Stimulated activated CD8-positive, alpha-beta memory T cell treated with anti-CD3 and anti-CD28 coated beads, Interleukin-4, amount 100 ng/mL, for 1 hour (primary cell): ENCODE measurements at places on chromosomes 16 and 17.

GRCh38 chr16:30136971-30137605 is 14.1 kb upstream of the MAPK3 start:
- DNase-seq = no peak

DNA sequence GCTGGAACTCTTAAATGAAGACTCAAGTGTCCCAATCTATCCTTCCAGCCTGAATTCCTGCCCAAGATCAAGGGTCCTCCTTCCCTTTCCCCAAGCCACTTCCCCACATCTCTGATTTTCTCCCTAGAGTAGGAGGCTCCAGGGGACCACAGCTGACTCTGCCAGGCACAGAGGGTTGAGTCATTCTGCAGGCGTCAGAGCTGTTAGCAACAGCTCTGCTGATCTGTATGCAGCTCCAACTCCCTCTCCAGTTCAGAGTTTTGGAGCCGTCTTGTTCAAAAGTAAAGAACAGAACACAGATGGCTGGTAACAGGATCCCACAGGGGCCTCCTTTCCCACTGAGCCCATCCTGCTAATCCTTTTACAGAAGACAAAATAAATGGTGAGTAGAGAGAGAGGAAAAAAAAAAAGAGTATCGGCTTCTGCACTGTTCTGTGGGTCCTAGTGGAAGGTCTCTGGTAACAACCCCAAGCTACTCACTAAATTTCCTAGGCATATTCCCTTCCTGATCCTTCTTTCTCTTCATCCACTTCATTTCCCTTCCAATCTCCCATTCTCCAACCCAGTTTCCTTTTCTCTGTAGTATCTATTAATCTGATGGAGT is 13.4 kb upstream of the TAOK1 start:
- DNase-seq = no peak

GRCh38 chr16:31700530-31701388 is 172.8 kb upstream of the ZNF267 start:
- peak; percentile 79 for DNase-seq

DNA sequence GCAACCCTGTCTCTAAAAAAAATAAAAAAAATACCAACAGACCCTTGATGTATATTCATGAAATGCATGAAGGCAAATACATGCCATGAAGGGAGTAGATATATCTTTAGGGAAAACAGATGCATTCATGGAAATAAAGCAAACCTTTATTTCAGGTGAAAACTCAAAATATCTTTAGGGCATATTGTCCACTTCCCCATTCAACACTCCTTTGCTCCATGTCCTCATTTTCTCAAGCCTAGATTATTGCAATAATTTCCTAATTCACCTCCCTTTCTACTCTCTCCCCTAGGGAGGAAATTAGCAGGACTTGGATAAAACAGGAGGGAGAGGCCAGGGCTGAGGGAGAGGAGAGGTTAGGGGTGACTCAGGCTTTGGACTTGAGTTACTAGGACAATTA is 5.7 kb upstream of the VPS25 start:
- DNase-seq = no peak

DNA sequence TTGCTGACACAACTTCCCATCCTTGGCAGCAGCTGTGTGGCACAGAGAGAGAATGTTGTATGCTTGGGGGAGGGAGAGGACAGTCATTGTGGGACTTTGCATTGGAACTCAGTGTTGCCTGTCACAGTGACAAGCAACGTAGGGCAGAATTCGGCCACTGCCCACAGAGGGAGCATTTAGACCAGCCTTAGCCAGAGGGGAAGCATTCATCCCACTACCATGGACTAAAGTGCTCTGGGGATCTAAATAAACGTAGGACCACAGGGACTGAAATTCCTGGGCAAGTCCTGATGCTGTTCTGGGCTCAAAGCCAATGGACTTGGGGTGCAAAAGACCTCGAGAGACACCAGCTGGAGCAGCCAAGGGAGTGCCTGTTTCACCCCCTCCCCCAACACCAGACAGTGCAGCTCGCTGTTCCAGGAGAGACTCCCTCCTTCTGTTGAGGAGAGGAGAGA is 44.9 kb downstream of the ABCA8 start:
- DNase-seq = no peak
